CD4-positive, alpha-beta T cell treated with Interleukin-4 for 4 hours (primary cell): ENCODE measurements at places on chromosomes 13 and 19.
A peak's percentile ranks its signal among the peaks of the same experiment; 100 is the strongest.

DNA sequence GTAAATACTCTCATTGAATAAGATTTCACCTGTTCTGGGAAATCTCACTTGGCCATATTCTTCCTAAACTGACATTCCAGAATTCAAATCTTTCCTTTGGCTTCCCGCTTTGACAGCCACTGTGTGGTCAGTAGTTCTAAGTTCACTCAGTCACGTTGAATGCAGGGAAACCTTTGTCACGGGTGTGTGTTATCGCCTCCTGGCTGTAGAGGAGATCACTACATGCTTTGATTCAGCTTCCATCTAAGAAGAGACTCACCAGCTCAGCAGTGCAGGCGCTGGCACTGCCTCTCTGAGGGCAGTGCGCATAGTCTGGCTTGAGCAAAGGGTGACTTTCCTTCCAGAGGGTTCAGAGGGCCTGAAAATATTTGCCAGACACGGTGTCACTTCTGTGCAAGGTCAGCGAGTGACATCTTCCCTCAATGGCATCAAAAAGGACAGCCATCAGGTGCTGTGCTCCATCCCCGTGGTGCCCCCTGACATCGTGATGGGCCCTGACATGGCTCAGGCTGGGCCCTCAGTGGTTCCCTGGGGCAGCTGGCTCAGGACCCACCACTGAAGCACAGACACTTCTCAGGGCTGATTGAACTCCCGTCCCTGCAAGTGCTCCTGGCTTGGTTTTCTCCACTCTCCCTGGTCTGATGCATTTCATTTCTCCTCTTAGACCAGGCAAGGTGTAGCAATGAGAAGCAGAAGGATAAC, 635.4 kb upstream of the ARGLU1 start:
- no peak for DNase-seq

DNA sequence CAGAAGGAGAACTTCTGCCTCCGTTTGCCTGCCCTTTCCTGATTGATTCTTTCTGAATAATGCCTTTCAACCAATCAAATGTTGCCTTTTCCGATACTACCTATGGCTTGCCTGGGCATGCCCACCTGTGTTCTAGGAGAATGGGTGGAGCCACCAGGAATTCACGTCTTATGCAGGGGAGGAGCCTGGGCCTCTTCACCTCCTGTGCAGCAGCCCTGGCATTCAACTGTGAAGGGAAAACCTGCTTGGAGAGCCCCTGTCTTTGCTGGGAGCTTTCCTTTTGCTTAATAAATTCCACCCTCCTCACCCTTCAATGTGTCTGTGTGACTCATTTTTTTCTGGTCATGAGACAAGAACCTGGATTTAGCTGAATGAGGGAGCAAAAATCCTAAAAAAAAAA, 730.7 kb downstream of the UQCRFS1 start:
- DNase-seq: no peak

DNA sequence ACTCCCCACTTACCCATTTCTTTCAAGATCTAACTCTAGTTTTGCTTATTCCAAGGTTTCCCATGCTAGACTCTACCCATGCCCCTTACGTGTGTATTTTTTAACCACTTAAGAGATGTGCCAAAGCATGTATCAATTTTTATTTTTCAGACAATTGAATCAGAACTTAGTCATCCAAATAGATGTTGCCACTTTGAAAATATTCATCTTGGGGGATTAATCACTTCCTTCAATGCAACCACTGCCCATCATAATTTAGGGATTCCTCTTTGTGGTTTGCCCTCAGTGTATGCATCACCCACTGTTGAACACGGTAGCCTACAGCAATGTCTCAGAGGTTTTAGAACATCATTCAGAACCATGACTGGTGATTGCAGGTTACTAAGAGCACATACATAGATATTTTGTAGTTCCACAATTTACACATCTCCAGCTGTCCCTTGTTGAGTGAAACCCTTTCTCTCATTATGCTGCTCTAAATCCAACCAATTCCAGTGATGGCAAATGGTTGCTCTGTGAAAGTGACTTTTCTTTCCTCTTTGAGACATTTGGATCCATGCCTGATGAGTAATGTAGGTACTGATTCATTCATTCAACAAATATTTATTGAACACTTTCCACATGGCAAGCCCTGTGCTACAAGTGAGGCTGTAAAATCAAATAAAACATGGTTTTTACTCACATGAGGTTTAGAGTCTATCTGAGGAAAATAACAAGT, 60.6 kb upstream of the SERP2 start:
- no peak for DNase-seq

DNA sequence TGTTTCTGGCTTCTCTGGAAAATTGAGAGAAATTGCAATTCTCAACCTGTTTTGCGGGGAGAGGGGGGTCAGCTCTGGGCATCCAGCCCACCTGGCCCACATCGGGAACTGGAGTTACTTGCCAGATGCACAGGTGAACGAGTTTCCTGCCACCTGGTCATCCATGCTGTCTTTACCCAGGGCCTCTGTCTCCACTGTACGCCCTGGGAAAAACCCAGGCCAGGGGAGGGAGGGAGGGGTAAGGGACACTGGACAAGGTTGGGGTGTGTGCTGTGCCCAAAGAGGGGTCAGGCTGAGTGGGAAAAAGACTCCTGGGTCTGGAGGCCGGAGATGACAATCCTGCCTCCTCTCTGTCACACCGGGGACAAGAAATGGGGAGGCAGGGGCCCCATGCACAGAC, 307.6 kb downstream of the ZNF536 start:
- DNase-seq: no peak

DNA sequence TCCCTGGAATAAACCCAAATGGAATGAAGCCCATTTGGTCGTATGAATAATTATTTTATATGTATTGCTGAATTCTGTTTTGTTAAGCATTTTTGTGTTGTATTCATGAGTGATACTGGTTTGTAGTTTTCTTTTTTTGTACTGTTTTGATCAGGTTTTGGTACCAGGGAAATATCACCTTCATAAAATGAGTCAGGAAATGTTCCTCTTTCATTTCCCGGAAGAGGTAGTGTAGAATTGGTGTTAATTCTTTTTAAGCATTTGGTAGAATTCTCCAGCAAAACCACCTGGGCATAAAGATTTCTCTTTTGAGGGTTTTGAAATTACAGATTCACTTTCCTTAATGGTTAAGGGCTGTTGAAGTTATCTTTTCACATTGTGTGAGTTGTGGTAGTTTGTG, 13.3 kb downstream of the SPATA13 start:
- DNase-seq: no peak

- no peak for DNase-seq
These were observed 304.7 kb upstream of the KLF12 start for GRCh38 chr13:74438901-74439300.

- no peak for DNase-seq
These were observed 8.0 kb upstream of the USF2 start for GRCh38 chr19:35260694-35261304.

DNA sequence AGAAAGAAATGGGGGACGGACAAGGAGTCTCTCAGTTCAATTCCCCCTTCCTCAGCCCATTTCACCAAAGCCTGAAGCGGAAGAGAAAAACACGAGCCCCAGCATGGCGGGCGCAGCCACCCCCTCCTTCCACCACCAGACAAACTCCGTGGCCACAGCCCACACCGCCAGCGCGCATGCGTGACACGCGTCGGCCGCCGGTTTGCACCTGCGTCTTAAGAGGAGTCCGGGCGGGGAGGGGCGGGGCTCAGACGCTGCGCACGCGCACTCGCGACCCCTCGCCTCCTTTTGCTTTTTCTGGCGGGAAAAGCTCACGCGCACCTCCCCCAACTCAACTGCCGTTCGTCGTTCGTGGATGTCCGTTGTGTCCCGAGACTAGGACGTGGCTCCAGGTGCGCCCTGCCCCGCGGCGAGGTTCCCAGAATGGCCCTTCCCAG, at the start of gene KASH5:
KASH5 (plus strand) TSS at position 314 of the 437 bp plus-strand sequence. CDS start 2,635 bp downstream, outside the sequence.
- peak; percentile 89 for DNase-seq

- peak; percentile 64 for DNase-seq
These were observed 6.7 kb upstream of the ZNF761 start for GRCh38 chr19:53424968-53425597.

DNA sequence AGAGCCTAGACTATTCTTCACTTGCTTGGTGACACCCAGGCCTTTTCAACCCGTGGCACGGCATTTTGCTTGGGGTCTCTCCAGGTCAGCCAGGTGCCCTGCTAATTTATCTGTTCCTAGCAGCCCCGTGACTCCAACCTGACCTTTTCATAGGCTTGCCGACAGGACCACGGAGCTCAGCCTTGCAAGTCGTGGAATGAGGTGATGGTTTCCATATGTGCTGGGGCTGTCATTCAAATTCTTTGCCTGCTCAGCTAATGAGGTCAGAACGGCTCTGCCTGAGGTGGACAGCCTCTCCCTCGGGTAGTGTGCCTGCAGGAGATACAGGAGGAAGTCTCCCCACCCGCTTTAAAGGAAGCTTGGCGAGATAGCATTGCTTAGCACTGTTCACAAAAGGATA, 61.0 kb downstream of the SHISA2 start:
- no peak for DNase-seq

DNA sequence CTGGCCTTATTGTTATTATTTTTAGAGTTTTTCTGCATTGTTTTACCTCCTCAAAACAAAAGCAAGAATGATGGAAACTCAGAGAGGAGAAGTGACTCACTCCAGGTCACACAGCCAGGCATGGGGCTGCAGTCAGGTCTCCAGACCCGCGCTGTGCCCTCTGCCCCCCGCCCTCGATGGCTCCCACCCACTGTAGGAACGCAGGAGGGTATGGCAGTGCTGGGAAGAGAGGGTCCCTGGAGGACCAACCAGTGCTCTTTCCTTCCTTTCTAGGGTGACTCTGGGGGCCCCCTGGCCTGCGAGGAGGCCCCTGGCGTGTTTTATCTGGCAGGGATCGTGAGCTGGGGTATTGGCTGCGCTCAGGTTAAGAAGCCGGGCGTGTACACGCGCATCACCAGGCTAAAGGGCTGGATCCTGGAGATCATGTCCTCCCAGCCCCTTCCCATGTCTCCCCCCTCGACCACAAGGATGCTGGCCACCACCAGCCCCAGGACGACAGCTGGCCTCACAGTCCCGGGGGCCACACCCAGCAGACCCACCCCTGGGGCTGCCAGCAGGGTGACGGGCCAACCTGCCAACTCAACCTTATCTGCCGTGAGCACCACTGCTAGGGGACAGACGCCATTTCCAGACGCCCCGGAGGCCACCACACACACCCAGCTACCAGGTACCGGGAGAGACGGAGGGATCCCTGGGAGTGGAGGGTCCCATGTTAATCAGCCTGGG, 5.6 kb downstream of the TIMM13 start:
- DNase-seq: no peak
